Activated CD4-positive, CD25-positive, alpha-beta regulatory T cell treated with anti-CD3 and anti-CD28 coated beads, Interleukin-2, amount 50 U/mL, for 72 hours (primary cell): ENCODE measurements at places on chromosomes 4 and X.

- DNase-seq = no peak
These were observed 1.1 kb upstream of the RRH start for GRCh38 chr4:109826719-109827118.

- no peak for DNase-seq
These were observed 61.1 kb upstream of the RPL34 start for GRCh38 chr4:108559068-108559793.

DNA sequence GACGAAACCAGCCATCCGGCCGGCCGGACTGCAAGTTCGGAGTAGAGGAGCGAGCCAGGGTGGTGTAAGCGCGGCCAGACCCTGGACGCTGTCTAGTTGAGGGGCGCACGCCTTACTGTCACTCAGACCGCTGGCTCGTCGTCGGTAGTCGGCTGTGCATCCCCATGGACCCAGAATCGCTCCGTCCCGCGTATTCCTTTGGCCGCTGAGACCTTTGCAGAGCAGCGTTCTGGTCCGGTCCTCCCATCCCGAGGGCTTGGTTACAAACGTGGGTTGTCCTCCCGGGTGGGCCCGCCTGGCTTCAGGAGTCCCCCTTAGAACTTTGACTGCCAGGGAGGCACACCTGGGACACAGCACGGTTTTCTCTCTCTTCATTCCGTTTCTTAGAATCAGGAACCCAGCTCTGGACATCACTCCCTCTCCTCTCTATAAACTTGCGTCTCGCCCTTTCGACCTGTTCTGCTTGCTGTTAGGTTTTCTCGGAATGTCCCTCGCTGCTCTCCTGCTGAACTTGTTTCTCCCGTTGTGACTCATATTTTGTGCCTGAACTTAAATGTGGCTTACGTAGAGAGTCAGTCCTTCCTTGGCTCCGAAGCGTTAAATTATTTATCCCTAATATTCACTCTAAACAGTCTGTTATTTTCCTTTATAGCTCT lies 672 bp downstream of the PGM2 start:
- DNase-seq = no peak

DNA sequence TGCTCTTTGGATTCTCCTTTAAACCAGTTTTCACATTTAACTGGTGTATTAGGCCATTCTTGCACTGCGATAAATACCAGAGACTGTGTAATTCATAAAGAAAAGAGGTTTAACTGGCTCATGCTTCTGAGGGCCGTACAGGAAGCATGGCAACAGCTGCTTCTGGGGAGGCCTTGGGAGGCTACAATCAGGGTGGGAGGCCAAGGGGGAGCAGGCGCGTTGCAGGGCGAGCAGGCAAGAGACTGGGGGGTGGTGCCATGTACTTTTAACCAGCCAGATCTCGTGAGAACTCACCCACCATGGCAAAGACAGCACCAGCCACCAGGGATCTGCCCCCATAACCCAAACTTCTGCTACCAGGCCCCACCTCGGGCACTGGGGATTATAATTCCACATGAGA lies 38.1 kb downstream of the RNF212 start:
- no peak for DNase-seq

GRCh38 chr4:123848606-123849005 lies 452.0 kb downstream of the SPRY1 start:
- DNase-seq = no peak

GRCh38 chr4:6216588-6216987 lies 16.2 kb upstream of the JAKMIP1 start:
- DNase-seq = no peak

DNA sequence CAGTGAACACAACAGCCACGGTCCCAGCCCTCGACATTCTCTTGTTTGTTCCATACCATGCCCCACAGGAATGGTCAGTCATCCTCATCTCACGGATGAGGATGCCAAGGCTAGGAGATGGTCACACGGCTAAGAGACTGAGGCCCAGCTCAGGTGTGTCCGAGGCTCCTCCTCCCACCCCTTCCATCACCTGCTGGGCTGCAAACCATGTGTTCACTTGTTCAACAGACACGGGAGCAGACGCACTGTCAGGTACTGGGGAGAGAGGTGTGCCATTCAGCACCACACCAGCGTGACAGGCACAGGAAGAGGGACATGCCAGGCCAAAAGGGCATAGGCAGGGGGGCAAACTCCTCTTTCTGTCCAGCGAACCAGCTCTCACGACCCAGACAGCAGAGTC lies 45.9 kb downstream of the ABLIM2 start:
- DNase-seq = no peak

- DNase-seq = no peak
These were observed 1.8 kb upstream of the TMEM164 start for GRCh38 chrX:110000847-110001713.

GRCh38 chr4:147488556-147488955 lies 7.7 kb downstream of the EDNRA start:
- no peak for DNase-seq

DNA sequence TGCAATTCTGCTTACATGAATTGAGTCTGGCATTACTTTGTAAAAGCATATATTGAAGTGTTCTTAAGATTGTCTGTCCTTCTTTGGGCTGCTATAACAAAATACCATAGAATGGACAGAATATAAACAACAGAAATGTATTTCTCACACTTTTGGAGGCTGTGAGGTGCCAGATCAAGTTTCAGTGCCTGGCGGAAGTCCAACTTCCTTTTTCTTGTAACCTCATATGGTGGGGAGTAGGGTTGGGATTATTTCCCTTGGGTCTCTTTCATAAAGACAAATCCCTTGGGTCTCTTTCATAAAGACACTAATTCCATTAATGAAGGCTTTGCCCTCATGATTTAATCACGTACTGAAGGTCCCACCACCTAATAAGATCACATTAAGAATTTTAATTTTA lies 199.3 kb upstream of the GRID2 start:
- no peak for DNase-seq

- no peak for DNase-seq
These were observed 2.9 kb upstream of the FAT1 start for GRCh38 chr4:186726426-186727168.

- DNase-seq = no peak
These were observed 53.6 kb upstream of the SHOX start for GRCh38 chrX:576904-577560.

- no peak for DNase-seq
These were observed 10.0 kb downstream of the AWAT2 start for GRCh38 chrX:70039758-70040157.

DNA sequence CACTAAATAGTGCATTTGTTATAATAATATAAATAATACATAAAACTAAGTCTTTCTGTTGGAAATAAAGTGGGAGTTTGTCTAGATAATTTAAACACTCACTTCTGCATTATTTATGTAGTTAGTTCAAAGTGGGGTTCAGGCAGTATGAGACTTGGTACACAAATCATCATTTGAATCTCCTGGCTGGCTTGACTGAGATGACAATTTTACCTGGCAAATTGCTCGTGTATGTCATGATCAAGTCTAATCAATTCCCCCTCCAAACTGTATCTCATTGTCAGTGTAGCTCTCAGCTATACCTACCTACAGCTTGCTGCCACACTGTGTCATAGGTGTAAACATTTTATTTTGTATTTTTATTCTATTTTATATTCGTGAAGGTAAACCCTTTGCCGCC lies 563.4 kb upstream of the TENM3 start:
- no peak for DNase-seq

DNA sequence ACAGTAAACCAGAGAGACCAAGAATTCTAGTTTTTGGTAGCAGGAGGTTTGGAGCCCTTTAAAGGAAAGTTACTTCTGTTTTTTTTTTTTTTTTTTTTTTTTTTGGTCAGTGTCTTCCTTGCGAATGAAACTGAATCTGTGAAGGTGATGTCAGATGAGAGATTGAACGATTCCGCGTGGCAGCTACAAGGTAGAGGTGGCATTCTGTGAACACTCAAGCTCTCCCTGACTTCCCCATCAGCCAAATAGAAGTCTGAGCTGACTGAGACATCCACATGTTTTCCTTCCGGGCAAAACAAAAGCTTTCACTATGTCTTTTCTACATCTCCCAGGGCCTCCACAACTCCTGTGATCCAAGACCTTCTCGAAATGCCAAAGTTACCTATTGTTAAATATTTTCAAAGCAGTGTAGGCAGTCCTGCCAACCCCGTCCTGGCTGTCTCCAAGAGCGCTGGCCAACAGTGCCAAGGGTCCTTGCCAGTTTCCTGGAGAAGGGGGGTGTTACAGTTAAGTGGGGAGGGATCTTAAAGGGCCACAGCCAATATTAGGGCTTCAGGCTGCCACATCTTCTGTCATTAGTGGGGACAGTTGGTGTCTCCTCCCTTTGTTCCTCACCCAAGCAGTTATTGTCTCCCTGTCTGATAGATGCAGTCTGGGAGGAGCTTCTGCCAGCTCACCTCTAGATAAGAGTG lies 102.9 kb upstream of the SLC34A2 start:
- no peak for DNase-seq

DNA sequence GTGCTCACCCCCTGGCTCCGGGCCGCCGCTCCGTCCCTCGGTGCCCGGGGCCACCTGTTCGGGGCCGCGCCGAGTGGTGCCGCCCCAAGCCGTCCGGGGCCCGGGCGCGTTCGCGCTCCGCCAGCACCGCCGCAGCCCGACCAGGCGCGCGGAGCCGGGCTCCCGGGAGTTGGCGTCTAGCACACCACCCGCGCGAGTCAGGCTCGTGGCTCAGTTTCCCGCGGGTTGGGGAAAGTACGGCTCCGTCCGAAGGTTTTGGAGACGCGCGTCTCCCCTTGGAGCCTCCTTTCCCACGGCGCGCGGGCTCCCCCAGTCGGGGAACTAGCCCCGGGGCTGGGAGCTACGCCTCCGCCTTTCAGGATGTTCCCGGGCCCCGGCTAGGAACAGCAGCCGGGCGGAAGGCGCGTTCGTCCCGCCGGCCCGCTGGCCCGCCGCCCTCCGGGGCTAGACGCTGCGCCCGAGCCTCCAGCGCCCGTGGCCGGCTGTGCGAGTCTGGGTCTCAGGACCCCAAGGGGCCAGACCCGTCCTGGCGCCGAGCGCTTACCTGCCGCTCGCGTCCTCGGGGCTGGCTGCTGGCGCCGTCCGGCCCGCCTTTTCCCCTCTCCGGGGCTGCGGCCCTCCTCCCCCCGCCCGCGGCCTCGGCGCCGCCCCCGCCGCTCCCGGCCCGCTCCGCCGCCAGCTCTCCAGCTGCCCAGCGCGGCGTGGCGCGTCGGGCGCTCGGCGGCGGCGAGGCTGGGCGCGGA lies at the start of gene ADGRG2:
ADGRG2 (minus strand) TSS at position 571 of the 743 bp plus-strand sequence. CDS start 53,634 bp downstream, outside the sequence.
- DNase-seq = no peak

DNA sequence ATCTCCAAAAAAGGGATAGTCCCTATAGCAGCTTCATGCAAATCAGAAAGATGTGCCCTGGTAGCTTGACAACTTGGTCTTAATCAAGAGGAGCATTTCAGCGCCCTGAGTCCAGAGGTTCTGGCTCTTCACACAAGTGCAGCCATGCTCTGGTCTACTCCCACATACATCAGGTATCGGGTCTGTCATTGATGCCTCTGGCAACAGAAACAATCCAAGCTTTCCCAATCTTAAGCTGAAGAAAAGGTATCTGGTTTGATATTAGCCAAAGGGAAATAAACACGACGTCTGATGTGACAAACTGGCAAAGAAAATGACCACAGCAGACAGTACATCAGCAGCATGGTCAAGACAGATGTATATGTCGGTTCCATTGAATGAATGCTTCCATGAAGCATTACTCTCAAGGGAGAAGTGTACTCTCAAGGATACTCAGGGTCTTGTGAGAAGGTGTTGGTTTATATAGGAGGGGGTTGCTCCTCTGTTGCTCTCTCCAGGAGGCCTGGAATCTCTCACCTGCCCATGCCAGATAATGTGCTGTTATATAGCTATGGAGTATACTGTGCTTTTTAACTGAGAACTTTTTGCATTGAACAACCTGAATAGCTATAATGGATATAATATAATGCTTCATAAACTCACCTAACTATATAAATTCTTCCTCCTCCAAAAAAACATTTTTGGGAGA lies 879.6 kb upstream of the PCDH10 start:
- DNase-seq = no peak
